ENCODE measurements at places on chromosomes 2 and 18. TPM values are rescaled to one million over a fixed set of nuclear protein-coding genes. Genes with fewer than 3 reads are reported as not detected.

DNA sequence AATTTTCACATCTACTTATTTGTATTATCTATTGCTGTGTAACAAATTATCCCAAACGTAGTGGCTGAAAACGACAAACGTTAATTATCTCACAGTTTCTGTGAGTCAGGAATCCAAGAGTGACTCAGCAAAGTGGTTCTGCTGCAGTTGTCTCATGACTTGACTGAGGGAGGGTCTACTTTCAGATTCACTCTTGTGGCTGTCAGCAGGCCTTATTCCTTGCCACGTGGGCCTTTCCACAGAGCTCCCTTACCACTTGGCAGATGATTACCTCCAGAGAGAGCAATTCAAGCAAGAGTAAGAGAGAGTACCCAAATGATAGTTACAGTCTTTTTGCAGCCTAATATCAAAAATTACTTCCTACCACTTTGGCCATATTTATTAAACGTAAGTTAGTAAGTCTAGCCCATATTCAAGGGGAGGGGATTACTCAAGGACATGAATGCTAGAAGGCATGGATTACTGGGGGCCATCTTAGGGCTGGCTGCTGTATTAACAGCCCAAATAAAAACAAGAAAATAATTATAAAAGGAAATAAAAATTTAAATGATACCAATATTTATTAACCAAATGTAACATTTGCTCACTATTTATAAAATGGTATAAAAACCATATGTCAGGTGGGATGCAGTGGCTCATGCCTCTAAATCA lies 48.7 kb upstream of the NBEAL1 start:
- peak; percentile 62 for DNase-seq
- no peaks in the 10 kb centered on the region for H3K4me1 ChIP-seq
- no peak overlapping the region for H3K27ac ChIP-seq
- H3K27me3 ChIP-seq, result no peaks in the 10 kb centered on the region

- no peaks in the 10 kb centered on the region for H3K4me1 ChIP-seq
- H3K27ac ChIP-seq, result no peak overlapping the region
- no peak overlapping the region for H3K4me3 ChIP-seq
- H3K27me3 ChIP-seq, result no peaks in the 10 kb centered on the region
- no peaks in the 10 kb centered on the region for H3K36me3 ChIP-seq
Measured at GRCh38 chr2:26898480-26899078, 50.6 kb downstream of the DPYSL5 start.

GRCh38 chr2:135870571-135870970 lies 5.7 kb downstream of the MCM6 start:
- H3K27me3 ChIP-seq, result no peaks in the 10 kb centered on the region
- H3K36me3 ChIP-seq, result peaks cover 76% of the 10 kb centered on the region
- H3K4me3 ChIP-seq, result no peak overlapping the region

DNA sequence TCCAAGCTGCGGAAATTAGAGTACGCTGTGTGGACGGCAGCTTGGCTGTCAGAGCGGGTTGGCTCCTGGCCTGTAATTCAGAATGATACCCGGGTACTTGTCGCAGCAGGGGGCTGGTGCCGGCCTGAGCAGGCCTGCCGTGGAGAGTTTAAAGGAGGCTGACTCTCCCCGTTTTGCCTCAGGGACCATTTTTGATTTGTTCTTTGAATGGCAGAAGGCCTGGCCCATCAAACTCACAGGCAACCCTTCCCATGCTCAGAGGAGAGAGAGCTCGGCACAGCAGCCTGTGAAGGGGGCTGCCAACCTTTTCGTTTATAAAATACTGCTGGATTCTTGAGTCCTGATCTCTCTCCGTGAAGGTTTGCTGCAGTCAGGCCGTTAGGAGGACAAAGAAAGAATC lies 151.3 kb downstream of the KLHL29 start:
- DNase-seq, result no peak
- peaks cover 5% of the 10 kb centered on the region for H3K27me3 ChIP-seq
- H3K27ac ChIP-seq, result no peak overlapping the region
- peaks cover 5% of the 10 kb centered on the region for H3K4me1 ChIP-seq

DNA sequence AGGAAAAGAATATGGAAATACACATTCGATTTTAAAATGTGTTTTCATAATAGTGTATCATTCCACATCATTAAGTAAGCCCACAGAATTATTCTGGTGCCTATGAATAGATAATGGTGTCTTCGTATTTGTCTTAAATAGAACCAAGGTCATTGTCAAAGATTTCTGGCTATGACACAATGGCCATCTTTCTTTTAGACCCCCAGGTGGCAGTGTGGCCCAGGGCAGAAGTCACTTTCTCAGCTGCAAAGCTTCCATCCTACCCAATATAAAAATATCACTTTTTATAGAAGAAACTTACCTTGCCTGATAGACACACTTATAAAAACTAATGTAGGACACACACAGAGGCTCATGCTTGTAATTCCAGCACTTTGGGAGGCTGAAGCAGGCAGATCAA lies 57.5 kb downstream of the ZRANB3 start:
- H3K27ac ChIP-seq, result no peak overlapping the region
- no peaks in the 10 kb centered on the region for H3K36me3 ChIP-seq
- H3K4me1 ChIP-seq, result no peaks in the 10 kb centered on the region
- no peaks in the 10 kb centered on the region for H3K27me3 ChIP-seq

- H3K4me3 ChIP-seq, result no peak overlapping the region
- no peak overlapping the region for H3K27ac ChIP-seq
- no peaks in the 10 kb centered on the region for H3K4me1 ChIP-seq
- no peak for DNase-seq
Measured at GRCh38 chr2:29260142-29260772, 145.0 kb downstream of the CLIP4 start.

GRCh38 chr2:46384457-46384815 lies 87.2 kb downstream of the EPAS1 start:
- H3K27ac ChIP-seq, result no peak overlapping the region
- no peaks in the 10 kb centered on the region for H3K27me3 ChIP-seq
- peak; percentile 24 for DNase-seq
- no peak overlapping the region for H3K4me3 ChIP-seq

GRCh38 chr2:69489793-69490192 lies 52.6 kb upstream of the NFU1 start:
- no peak overlapping the region for H3K27ac ChIP-seq
- DNase-seq, result no peak
- H3K4me3 ChIP-seq, result no peak overlapping the region
- no peaks in the 10 kb centered on the region for H3K27me3 ChIP-seq
- H3K4me1 ChIP-seq, result no peaks in the 10 kb centered on the region
- no peaks in the 10 kb centered on the region for H3K36me3 ChIP-seq

Gene SLC30A3
- total RNA-seq, result 1.0 TPM

Gene COL6A3
- total RNA-seq, result 1.2 TPM

Gene LRP1B
- total RNA-seq, result 0.79 TPM

Gene IKZF2
- 4.7 TPM for total RNA-seq

Gene CPLX4
- total RNA-seq, result not detected

Gene CNGA3
- not detected for total RNA-seq

Data from endodermal cell (in vitro differentiated cells).